ENCODE measurements at places on chromosomes 12 and 14.

GRCh38 chr12:64673490-64674169, 63.3 kb downstream of the RASSF3 start:
- no peak for DNase-seq

DNA sequence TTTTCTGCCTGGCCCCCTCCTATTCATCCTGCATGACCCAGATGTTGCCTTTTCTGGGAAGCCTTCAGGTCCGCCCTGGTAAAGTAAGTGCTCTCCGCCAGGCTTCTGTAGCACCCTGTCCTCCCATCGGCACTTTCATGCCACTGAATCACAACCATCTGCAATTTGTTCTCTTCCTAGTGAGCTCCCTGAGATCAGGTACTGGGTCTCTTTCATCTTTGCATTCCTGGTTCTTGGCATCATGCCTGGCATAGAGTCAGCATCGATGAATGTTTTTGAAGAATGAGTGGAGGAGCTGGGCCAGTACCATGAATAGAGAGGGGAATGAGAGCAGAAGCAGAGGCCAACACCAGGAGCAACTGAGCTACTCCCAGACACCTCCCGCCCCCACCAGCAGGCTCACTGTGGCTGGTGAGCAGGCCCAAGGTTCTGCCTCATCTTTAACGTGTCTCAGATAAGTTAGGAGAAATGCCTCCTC, 13.1 kb downstream of the ZDHHC22 start:
- peak; percentile 65 for DNase-seq

GRCh38 chr12:124543590-124544310, 23.7 kb downstream of the NCOR2 start:
- DNase-seq = no peak

GRCh38 chr12:120362516-120363273, 6.3 kb downstream of the MSI1 start:
- DNase-seq = no peak

- DNase-seq = peak; percentile 93
Measured at GRCh38 chr14:49982501-49982951, 89.6 kb downstream of the ARF6 start.

DNA sequence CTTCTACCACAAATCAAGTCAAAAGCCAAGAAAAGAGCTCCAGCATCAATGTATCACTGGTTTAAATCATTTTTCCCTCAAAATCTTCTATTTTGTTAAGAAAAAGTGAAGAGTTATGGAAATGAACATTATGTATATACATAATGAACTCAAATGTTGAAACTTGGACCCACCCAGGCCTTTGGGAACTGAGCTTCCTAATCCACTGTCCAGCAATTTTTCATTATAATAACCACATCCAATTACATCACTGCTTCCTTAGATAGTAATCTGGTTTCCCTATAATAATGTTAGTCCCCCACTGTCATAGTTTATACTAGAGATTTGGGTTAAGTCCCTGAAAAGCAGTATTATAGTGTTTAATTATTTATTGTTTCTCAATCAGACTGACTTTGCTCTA, 170.9 kb downstream of the PIK3C2G start:
- no peak for DNase-seq

DNA sequence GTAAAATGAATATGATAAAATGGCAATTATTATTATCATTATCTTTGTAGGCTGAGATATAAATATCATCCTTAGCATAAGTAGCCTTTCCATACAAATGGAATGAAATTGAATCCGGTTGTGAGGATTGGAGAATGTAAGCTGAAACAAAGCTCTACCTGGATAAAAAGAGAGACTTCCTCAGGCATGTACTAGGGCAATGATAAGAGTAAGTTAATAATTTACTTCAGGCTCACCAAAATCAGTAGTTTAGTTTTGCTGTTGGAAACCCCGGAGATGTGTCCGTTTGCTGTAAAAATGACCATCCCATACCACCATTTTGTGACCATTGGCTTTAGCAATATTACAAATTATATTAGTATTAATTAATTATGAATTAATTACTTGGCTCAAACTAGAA, 96.3 kb downstream of the C12orf75 start:
- no peak for DNase-seq

GRCh38 chr12:128707488-128707887, 116.3 kb downstream of the SLC15A4 start:
- DNase-seq = no peak
